NCI-H1417 (cell line): ENCODE measurements at places on chromosomes 11 and 22.
A peak's percentile ranks its signal among the peaks of the same experiment; 100 is the strongest.

- no peak for DNase-seq
These were observed 1.3 kb downstream of the PYGM start for GRCh38 chr11:64758330-64759079.

DNA sequence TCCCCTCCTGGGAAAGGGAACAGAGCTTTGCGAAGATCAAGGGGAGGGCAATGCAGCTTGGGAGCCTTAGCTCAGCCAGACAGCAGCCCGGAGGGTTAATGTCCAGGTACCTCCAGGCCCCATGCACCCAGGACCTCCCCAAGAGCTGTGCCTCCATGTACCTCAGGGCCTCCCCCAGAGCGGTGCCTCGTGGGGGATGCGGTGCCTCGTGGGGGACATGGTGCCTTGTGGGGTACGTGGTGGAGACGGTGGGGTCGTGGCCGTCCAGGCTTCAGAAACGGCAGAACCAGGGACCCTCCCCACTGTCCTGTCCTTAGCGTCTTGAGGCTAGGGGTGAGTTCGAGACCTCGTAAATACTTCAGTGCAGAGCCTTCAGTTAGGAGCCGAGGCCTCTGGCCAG, 33.2 kb downstream of the BRSK2 start:
- no peak for DNase-seq

DNA sequence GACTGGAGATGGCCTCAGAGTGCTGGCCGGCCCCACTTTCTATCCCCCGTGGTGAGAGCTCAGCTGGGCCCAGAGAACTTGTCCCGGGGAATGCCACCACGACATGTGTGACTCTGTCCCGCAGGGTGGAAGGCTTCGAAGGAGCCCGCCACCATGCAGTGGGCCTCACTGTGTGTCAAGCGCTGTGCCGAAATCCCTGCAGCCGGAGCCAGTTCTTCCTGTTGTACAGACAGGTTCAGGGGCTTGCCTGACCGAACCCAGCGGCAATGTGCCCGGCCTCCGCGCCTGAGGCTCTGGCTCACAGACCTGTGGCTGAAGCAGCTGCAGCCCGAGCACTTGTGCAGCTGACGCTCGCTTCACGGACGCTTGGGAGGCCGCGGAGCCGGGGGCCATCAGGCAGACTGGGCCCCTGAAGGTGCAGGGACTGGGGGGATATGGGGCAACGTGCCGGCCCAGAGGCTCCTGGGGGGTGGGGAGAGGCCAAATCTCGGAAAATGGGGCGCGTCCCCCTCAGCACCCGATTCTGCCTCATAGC, 650 bp downstream of the PPM1F start:
- peak; percentile 28 for DNase-seq

- no peak for DNase-seq
These were observed 56.9 kb upstream of the ARFGAP3 start for GRCh38 chr22:42913874-42914510.

GRCh38 chr22:19802001-19802893, 41.7 kb downstream of the TBX1 start:
- DNase-seq = no peak
